Spinal cord (tissue), 10 donors: ENCODE measurements at places on chromosomes 1 and 21. TPM values are rescaled to one million over a fixed set of nuclear protein-coding genes. Genes with fewer than 3 reads are reported as not detected.

Gene FAM72C
- total RNA-seq: 0.40 TPM

Gene CXADR
- total RNA-seq: 81.1 TPM

Gene AIRE
- total RNA-seq: 0.10 TPM

Gene GPR52
- 1.9 TPM for total RNA-seq

Gene TP73
- total RNA-seq: 0.30 TPM

Gene ARTN
- total RNA-seq: not detected

Gene FMO4
- 5.8 TPM for total RNA-seq

Gene CDK18
- 14.0 TPM for total RNA-seq

Gene TXNIP
- total RNA-seq: 455 TPM

Gene RPL5
- 962 TPM for total RNA-seq
